ENCODE measurements at places on chromosomes 1 and 21.

GRCh38 chr1:212722270-212722957, 22.8 kb upstream of the BATF3 start:
- no peak for DNase-seq

- no peak for DNase-seq
These were observed 251.4 kb upstream of the B3GALT2 start for GRCh38 chr1:193437785-193438184.

- no peak for DNase-seq
These were observed 99.4 kb downstream of the FASLG start for GRCh38 chr1:172758259-172758658.

DNA sequence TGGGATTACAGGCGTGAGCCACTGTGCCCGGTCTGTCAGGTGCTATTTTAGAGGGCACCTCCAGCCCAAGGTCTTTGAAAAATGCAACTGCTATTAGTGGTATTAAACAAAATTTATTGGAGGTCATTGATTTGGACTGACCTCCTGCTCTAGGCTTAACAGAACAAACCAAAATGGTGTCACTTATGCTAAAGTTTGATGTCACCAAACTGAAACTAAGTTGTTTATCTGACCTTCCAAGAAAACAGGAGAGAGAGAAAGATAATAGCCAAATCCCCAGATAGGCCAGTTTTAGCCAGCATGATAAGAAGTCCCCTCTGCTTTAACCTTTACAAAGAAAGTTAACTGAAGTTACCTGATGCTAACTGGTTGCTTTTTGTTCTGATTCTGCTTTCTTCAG, 8.1 kb upstream of the INAVA start:
- no peak for DNase-seq

Measured in retinal pigment epithelial cell (primary cell).